ENCODE measurements at places on chromosomes 2 and 18.

DNA sequence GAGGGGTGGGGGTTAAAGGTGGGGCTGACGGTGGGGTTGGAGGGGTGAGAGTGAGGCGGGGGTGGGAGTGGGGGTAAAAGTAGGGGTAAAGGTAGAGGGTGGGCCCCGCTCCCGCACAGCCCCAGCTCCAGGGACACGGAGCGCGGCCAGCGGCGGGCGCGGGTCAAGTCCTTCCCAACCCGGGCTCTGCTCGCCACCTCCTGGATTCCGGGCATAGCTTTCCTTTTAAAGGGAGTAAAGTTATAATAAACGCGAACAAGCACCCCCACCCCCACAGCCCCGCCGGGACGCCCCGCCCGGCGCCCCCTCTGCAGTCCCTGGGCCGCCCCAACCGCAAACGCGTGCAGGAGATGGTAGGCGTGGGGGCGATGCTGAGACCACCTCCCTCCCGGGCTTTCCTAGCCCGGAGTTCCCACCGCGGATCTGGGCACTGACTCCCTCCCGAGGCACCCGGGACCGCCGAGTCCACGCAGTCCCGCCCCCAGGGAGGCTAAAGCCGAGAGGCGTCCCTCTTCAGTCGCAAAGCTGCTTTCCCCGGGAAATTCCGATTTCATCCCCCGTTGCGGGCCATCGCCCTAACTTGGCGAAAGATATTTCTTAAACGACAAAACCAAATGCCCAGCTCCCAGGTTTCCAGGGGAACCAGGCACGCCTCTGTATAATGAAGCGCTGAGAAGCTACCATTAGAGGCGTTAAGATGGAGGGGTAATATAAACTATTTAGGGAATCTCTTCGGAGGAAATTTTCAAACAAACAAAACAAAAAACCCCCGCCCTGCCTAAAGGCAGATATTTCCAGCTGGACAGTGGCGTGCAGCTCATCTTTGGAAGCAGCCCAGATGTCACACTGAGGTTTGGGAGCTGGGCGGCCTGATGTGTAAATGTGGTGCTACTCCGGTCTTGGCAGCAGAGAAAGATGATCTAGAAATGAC is at the start of gene LIMS2:
Gene LIMS2, minus strand, starts transcription at position 200 of the 931 bp plus-strand sequence. CDS start 506 bp downstream, outside the sequence.
- no peak for DNase-seq

- DNase-seq, result no peak
Observed at GRCh38 chr2:168392024-168392423, 64.0 kb upstream of the CERS6 start.

- peak; percentile 55 for DNase-seq
Observed at GRCh38 chr18:51151568-51152511, 45.6 kb downstream of the MEX3C start.

DNA sequence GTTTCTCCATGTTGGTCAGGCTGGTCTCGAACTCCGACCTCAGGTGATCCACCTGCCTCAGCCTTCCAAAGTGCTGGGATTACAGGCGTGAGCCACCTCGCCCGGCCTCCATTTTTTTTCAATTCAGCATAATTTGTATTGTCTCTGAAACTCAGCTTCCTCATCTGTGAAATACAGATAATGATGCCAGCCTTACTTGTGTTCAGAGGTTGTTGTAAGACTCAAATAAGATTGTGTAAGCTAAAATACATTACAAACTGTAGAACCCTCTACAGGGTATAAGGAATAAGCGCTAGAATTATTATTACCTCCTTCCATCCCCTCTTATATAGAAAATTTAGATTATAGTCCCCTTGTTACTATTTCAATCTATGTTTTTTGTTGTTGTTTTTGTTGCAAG is 24.8 kb upstream of the STARD7 start:
- DNase-seq, result no peak

GRCh38 chr2:27727257-27727656 is 44.3 kb upstream of the MRPL33 start:
- no peak for DNase-seq

GRCh38 chr2:113104054-113104611 is 23.3 kb upstream of the IL1RN start:
- DNase-seq, result no peak

GRCh38 chr2:108616318-108616717 is 82.0 kb downstream of the LIMS1 start:
- DNase-seq, result no peak

GRCh38 chr2:218816561-218817011 is 15.0 kb downstream of the PRKAG3 start:
- no peak for DNase-seq

DNA sequence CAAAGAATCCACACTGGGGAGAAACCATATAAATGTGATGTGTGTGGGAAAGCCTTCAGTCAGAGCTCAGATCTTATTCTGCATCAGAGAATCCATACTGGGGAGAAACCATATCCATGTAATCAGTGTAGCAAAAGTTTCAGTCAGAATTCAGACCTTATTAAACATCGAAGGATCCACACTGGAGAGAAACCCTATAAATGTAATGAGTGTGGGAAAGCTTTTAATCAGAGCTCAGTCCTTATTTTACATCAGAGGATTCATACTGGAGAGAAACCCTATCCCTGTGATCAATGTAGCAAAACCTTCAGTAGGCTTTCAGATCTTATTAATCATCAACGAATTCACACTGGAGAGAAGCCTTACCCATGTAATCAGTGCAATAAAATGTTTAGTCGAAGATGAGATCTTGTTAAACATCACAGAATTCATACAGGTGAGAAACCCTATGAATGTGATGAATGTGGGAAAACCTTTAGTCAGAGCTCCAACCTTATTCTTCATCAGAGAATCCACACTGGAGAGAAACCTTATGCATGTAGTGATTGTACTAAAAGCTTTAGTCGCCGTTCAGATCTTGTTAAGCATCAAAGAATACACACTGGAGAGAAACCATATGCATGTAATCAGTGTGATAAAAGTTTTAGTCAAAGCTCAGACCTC is 16.7 kb upstream of the ZSCAN30 start:
- no peak for DNase-seq

DNA sequence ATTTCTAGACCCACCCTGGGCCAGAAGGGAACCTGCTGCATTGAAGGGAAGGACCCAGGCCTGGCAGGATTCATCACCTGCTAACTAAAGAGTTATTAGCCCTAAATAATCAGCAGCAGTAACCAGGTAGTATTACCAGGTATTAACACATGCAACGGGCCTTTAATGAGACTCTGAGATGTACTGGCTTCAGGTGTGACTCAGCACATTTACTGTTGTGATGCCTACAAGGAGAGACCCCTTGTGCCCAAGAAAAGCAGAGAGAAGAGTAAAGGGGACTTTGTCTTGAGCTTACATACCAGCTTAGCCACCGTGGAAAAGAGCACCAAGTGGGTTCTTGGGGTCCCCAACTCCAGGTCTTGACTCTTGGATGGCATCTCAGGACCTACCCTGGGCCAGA is 243.1 kb upstream of the SLC39A10 start:
- no peak for DNase-seq

DNA sequence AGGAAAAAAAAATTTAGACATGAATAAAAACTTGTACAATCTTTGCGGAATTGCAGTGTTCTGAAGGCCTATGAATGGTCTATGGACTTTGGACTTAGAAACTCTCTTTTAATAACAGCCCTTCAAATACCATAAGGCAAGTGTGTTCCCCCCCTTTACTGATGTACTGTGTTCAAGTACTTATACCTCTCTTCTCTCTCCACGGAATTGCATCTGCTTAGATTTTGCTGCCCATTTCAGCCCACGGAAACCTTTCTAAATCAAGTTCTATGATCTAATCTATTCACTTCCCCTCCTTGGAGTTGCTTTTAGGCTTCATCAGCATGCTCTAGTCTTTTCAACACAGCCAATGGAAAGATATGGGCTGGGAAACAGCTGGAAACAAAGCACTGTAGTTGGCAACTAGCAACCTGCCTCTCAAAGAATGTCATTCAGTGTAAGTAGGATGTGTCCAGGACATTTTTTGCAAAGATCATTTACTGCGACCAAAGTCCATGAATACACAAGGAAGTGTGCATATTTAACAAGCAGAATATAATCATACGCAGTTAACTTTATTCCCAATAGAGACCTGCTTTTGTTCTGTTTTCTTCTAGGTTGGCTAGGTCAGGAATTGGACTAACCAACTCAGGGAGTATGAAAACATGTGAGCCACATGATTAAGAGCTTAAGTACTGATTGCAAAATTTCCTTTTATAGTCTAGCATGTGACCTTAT is 58.0 kb downstream of the SLC40A1 start:
- no peak for DNase-seq
